ENCODE measurements at places on chromosomes 7 and 10.

DNA sequence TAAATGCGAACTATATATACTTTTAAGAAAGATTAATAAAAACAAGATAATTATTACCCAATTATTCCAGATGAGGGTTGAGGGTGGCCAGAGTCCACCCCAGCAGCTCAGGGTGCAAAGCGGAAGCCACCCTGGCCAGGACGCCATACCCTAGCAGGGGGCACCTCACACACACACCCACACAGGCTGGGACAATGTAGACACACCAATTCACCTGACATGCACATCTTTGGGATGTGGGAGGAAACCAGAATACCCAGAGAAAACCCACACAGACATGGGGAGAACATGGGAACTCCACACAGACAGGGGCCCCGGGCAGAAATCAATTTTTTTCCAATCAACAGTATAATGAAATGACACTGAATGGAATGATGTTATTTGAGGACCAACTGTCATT is 86.0 kb downstream of the RTKN2 start:
- no peak for DNase-seq

GRCh38 chr10:88291289-88292184 is 291.6 kb downstream of the RNLS start:
- DNase-seq = no peak

DNA sequence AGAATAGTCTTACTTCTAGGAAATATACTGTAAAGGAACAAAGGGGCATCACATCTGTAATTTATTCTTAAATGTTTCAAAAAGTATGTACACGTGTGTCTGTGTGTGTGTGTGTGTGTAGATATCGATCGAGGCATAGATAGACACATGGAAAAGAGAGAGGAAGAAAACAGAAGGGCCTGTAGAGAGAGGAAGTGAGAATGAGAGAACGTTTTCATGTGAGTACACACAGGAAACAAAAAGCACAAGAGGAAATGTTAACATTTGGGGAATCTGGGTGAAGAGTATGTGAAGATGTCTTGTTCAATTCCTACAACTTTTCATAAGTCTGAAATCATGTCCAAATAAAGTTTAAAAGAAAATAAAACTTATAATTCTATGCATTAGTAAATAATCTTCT is 286.5 kb upstream of the SORCS1 start:
- DNase-seq = no peak

- no peak for DNase-seq
These were observed 3.3 kb upstream of the YKT6 start for GRCh38 chr7:44197474-44197873.

GRCh38 chr10:93334901-93335327 is 147.2 kb downstream of the MYOF start:
- DNase-seq = no peak

DNA sequence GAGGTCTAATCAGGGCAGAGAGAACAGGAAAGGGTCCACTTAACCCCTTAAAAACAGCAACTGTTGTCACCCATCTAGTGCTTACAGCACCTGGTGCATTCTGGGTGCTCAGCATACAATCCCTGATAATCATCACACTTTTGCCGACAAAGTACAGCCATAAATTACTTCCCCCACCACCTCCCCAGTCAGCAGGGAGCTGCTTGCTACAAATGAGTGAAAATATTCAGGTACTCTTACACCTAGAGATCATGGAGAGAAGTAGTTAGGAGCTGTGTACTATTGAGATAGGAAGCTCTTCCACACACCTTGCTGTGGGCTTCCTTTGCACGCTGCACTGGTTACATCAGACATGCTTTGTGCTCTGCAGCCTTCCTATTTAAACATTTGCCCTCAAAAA is 723.5 kb upstream of the GALNT17 start:
- DNase-seq = no peak

- DNase-seq = no peak
These were observed 40.5 kb downstream of the PDE6C start for GRCh38 chr10:93652857-93653256.

GRCh38 chr7:18445483-18445882 is 50.1 kb upstream of the HDAC9 start:
- DNase-seq = no peak

GRCh38 chr10:126264102-126265018 is 123.9 kb downstream of the ADAM12 start:
- no peak for DNase-seq

DNA sequence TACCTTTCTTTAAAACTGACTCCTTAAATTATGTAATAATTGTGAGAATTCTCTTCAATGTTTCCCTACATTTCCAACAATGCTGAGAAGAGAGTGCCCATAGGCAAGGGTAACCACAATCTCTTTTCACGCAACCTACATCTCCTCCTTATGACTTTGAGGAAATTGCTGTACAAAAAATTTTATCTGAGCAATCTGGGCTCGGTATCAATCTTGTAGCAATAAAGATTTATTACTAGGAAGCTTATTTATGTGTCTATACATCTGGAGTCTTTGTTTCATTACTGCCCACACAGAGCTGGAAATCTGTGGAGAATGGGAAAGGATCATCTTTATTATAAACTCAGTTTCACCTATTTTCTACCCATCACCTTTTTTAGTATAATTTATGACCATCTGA is 913.8 kb upstream of the SORCS1 start:
- DNase-seq = no peak

DNA sequence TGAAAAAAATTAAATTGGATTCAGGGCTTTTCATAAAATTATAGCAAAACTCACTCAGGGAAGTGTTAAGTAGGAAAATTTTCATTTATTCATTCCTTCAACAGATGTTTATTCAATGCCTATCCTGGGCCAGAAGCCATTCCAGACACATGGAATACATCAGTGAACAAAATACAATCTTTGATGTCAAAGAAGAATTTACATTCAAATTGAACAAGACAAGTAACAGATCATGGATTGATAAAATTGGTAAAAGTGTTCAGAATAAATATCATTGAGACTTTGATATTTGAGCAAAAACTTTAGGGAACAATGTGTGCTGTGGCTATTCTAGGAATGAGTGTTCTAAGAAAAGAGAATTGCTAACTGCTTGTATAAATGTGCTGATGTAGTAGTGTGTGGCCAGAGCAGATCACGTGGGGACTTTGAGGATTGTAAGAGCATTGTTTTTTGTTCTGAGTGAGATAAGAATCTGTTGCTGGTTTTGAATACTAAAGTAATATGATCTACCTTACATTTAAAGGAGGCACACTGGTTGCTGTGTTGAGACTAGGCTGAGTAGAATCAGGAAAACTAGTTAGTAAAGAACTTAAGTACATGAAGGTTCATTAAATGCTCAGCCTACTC is 957.2 kb downstream of the PCDH15 start:
- DNase-seq = no peak

GRCh38 chr7:8217200-8218068 is 44.5 kb downstream of the ICA1 start:
- no peak for DNase-seq

GRCh38 chr7:149743476-149744255 is 29.7 kb downstream of the ZNF467 start:
- DNase-seq = no peak

DNA sequence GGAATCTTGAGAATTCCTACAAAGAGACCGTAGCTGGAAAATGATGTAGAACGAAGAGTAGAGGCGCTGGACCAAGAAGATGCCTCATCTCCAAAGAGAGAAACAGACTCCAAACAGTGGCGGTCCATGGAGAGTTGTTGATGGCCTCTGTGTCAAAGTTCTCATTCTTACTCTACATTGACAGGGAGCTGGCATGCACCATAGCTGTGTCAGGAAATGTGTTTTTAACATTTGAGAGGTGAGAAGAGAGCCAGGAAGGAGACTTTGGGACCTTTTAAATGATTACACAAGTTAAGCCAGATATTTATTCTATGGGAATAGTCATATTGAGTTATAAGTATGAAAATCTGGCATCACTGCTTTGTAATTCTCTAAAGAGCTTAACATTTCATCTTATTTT is 61.5 kb upstream of the FERD3L start:
- DNase-seq = no peak

DNA sequence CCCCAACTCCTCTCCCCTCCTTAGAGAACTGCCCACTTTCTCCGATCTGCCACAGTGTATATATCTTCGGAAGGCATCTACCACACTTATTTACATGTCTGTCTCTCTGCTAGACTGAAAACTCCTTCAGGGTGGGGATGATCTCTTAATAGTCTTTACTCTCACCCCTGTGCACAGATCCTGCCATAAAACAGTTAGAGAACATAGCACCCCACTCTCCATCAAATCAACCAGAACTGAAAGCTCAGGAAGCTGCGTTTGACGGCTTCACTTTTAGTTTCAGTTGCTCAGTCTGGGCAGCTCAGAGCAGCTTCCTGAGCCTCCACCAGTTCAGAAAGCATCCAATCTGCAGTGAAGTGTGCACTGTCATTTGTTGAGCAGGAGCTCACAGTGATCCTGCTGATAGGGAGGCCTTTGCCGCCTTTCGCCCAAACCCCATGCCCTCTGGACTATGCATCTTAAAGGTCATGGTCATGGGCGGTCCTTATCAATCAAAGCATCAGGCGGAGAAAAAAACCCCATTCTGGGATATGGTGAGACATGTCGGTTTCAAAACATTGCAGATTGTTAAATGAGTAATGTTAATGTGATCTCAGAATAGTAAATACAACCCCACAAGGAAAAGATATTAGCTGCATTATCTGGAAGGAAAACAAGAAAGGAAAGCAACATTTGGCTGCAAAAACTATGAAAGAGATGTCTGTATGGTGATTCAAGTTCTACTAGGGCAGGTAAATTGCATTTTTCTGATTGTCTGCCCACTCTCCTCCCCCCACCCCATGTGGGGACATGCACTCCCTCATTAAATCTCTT is 167.1 kb upstream of the ADO start:
- DNase-seq = no peak

DNA sequence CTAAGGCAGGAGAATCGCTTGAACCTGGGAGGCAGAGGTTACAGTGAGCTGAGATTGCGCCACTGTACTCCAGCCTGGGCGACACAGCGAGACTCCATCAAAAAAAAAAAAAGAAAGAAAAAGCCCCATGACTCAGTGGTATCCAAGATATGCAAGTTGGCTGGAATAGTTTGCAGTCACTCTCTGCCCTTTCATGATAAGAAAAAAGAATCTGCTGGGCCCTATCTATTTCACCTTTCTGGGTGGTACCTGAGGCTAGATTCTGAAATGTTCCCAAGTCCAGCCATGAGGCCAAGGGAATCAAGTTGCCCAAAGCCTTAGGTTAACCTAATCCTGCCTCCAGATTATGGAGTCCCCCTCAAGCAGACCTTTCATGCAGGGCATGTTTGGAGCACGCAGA is 24.3 kb downstream of the NKX2-3 start:
- no peak for DNase-seq

Data from activated gamma-delta T cell (primary cell).